H1 (cell line): ENCODE measurements at places on chromosomes 6 and 20. TPM values are rescaled to one million over a fixed set of nuclear protein-coding genes. Genes with fewer than 3 reads are reported as not detected.

LY6G6D gene
- not detected in 2 replicates for total RNA-seq

LIN28B gene
- 92.4 and 94.7 TPM in 2 replicates for total RNA-seq

ADA gene
- total RNA-seq, result 19.5 and 19.9 TPM in 2 replicates

HLA-G gene
- total RNA-seq, result 4.4 and 4.8 TPM in 2 replicates

OLIG3 gene
- 0.60 and 0.77 TPM in 2 replicates for total RNA-seq

NKAIN2 gene
- total RNA-seq, result 0.34 TPM in 1 of 2 replicates, not detected in the other

SLC22A2 gene
- total RNA-seq, result 1.2 and 1.4 TPM in 2 replicates

LTB gene
- 0.43 TPM in 1 of 2 replicates, not detected in the other for total RNA-seq

DNA sequence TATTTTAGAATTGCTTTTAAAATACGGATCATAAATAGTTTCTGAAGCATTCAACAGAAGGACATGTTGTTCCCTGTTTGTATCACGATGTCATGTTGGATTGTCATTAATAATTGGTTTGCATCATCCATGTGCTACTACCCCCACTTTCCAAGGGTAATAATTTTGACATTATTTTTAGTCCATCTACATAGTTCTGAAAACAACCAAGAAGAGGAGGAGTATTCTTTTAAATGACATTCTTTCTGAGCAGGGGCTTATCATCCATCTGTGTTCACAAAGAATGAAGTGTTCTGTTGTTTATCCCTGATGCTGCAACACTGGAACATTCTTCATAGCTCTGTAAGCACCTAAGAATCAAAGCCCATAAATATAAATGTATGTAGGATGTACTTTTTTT, 151.0 kb upstream of the CITED2 start:
- DNase-seq, result no peak

DNA sequence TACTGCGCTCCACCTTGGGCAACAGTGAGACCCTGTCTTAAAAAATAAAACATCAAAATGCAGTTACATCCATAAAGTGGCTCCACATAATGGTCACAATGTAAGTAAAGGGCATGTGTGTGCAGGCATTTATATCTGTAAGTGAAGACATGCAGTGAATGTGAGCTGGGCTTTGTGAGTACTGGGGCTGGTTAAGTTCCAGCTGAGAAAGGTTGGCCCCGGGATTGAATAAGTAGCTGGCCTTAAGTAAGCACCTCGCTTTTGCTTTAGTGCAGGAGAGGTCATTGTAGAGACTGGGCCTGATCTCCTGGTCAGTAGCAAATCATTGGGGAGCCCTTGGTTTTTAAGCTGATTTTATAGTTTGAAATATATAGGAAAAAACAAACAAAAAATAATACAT, 8.0 kb downstream of the QKI start:
- no peak for DNase-seq

DNA sequence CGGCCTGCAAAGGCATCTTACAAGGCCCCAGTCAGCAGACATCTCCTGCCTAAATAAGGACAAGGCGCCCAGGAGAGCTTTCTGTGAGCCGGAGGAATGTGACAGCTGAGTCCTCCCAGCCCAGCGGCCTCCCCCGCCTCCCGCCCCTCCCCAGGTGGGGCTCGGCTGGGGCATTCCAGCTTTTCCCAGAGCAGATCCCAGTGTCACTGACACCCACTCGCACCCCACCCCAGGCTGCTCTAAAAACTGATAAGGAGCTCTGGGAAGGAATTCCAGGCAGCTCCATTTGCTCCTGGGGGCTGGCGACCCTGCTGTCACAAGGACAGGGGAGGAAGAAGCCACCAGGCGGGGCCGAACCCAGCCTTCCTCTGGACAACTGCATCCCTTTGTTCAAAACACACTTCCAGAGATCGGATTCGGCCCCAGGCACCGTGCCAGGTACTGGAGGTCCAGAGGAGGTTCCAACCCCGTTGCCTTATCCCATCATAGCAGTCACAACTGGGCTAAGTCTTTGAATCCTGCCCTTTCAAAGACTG, 49.7 kb downstream of the JPH2 start:
- DNase-seq, result peak; percentile 25

DNA sequence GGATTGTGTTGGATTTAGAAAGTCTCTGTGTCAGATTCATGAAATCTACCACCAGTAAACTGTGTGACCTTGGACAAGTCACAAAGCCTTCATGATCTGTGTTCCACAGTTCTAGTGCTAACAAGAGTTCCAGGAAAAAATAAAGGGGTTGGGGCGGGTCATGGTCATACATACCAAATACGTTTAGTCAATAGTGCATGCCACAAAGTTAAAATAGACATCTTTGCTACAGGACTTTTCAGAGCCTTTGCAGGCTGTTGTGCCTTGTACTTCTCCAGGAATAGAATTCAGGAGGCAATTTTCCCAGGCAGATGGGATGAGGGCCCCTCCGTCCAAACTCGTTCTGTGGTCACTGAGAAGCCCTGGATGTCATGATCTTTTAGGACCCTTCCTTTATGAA, 127.2 kb downstream of the EYA2 start:
- no peak for DNase-seq

DNA sequence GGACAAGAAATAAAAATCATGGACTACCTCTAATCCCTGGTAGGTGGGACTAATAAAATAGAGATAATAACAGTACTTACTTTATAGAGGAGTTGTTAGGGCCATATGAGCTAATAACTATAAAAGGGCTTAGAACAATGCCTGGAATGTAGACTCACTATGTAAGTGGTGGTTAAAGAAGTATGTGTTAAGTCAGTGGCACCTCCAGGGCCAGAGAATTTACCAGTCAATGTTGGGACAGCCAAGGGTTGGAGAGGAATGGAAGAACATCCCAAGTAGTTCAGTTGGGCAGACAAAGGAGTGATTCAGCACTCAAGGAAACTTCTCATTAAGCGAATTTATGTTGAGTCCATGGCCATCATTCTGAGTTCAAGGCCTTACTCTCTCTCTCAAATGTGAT, 116.8 kb downstream of the OTOR start:
- no peak for DNase-seq

DNA sequence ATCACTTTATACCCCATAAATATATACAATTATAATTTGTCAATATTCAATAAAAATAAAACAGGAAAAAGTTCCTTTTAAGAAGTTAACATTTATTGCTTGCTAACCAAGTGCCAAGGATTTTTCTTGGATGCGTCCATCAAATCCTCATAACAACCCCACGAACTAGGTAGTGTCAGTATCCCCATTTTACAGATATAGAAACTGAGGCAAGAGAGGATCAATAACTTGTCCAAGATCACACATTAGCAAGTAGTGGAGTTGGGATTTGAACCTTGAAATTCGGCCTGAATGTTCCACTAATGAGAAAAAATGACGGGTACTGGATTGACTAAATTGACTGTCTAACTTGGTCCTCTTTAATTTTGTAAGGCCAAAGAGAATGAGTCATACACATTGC, 5.7 kb upstream of the L3MBTL3 start:
- no peak for DNase-seq

- DNase-seq, result peak; percentile 43
Observed at GRCh38 chr6:28258877-28259777, at the start of gene NKAPL. NKAPL (plus strand) TSS chr6:28259297; CDS start chr6:28259372, 75 bp downstream.

DNA sequence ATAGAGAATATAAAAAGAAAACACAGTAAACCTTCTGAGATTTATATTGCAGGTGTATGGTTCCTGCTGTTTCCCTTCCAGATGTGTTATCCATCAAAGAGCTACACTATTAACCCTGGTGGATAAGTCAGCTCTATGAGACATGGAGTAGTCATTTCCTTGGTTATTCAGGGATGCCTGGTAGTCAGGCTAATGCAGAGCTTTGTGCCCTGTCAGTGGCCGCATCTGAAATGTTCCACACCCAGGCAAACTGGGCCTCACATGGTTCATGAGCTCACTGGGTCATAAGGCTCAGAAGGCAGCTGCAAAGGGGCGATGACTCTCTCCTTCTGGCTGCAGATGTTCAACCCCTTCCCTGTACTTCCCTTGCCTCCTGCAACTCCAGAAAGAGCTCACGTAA, 473.6 kb downstream of the EPHA7 start:
- DNase-seq, result no peak

DNA sequence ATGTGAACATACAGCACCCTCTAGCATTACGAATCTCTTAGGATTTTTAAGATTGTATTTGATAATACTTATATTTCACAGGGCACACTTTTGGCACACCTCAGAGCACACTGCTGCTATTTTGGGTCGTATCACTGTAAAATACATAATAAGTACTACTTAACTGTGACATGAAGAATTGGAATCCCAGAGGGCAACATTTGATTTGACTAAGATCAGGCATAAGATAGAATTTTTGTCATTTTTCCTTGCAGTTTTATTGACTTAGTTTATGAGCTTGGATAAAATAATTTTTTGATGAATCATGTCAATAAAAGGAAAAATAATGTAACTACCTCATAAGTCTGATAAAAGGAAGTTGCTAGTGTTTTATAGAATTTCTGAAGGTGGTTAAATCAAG, 22.4 kb downstream of the MRS2 start:
- no peak for DNase-seq

- DNase-seq, result no peak
Observed at GRCh38 chr6:40395066-40395697, 192.0 kb downstream of the LRFN2 start.

DNA sequence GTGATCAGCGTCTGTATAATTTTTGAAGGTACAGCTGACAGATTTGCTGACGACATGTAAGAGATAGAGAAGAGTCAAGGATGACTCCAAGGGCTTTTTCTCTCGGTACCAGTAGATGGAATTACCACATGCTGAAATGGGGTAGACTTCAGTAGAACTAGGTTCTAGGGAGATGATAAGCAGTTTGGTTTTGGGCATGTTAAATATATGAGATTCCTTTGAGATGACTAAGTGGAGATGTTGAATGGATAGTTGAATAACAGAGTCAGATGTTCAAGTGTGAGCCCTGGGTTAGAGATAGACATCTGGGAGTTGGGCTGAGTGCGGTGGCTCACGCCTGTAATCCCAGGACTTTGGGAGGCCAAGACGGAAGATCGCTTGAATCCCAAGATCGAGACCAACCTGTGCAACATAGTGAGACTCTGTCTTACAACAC, 50.0 kb downstream of the PHF20 start:
- DNase-seq, result no peak

- DNase-seq, result peak; percentile 55
Observed at GRCh38 chr6:170286246-170286933, 4.5 kb downstream of the DLL1 start.

DNA sequence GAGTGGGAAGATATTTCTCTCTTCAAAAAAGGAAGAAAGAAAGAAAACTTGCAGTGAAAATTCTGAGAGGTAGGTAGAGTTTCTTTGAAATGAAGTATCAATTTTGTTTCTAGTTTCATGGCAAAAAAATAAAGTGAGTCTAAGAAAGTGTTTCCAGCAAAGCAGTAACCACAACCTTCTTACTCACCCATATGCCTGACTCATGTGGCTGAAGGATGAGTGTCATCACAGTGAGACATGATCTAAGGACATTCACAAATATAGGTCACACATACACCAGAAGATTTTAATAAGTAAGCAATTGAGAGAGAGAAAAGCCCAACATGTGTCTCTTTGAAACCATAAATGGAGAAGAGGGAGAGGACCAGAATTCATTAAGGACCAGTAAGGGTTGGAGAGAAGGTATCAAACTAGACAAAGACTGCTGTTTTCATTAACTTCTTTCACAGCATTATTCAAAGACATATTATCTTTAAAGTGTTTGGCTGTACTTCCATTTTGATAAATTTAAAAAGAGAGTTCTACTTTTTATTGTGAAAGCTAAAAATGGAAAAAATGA, 169.5 kb downstream of the FRK start:
- DNase-seq, result no peak

DNA sequence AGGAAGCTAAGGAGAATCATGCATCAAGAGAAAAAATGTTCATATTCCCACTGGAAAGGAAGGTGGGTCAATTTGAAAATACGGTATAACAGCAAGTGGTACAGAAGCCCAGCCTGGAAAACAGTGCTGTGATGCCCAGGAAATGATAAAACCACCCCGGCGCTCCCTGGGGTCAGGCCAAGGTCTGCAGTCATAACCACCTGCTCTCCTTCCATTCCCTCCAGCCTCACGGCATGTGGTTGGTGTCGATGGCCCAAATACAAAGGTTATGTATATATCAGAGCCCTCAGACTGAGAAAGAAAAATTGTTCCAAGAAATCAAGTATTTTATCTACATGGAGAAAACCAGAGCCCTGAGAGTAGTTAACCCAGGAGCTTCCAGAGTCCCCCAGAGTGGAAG, 208.1 kb upstream of the CDYL start:
- DNase-seq, result no peak

- peak; percentile 83 for DNase-seq
Observed at GRCh38 chr6:84764332-84765049, at the start of gene TBX18. TBX18 (minus strand) TSS chr6:84764598; CDS start chr6:84764181, 417 bp downstream.

DNA sequence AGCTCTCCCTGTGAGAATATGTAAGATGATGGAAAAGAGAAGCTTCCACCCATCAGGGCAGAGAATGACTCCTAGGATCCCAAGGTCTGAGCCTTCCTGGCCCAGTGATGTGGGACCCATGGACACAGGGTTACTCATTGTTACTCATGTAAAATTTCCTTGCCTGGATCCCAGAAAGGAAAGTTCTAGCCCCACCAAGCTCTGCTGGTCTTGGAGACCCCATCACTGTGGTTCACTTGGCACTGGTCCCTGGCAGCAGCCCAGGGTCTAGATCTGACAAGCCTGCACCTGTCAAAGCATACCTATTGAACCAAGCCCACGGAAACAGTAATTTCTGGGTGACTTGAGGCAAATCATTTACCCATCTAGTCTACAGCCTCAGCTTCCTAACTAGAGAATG, 22.1 kb downstream of the MDGA1 start:
- DNase-seq, result no peak

DNA sequence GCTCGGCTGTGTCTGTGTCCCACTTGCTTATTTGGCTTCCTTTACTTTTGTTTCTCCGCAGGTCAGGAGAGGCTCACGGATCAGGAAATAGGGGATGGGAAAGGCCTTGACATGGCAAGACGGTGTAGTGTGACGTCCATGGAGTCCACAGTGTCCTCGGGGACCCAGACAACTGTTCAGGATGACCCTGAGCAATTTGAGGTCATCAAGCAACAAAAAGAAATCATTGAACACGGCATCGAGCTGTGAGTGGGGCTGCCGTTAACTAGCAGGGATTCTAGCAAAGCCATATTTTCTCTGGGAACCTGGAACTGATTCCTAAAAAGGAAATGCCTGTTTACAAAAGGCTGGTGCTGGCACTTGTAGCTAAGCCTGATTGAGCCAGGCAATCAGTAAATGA, 54.4 kb downstream of the ARFGEF2 start:
- DNase-seq, result no peak

GRCh38 chr6:42405021-42405420, 46.7 kb downstream of the TRERF1 start:
- no peak for DNase-seq

DNA sequence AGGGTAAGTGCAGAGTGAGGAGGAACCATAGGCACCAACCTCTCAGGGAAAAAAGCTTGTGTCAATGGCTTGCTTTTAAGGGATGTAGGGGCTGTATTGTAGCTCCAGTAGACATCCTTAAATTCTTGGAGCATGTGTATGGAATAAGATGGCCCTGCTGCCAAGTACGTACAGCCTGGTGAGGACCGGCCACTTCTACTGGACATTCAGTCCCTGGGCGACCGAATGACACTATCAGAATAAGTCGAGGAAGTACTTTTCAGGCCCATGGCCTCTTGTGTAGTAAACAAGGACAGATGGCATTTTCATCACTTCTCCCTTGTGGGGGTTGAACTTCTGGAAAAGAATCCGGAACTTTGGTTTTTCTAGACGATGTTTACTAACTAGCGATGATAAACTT, 32.8 kb downstream of the GFRA4 start:
- no peak for DNase-seq

GRCh38 chr6:33445119-33445603, 9.2 kb upstream of the ZBTB9 start:
- DNase-seq, result no peak

- DNase-seq, result no peak
Observed at GRCh38 chr20:51583073-51583472, 40.6 kb upstream of the NFATC2 start.
